Mammary epithelial cell (primary cell): ENCODE measurements at places on chromosomes 16 and 17. TPM values are rescaled to one million over a fixed set of nuclear protein-coding genes. Genes with fewer than 3 reads are reported as not detected.

EFNB3 gene
- 3.9 TPM for polyA plus RNA-seq

PLA2G10 gene
- polyA plus RNA-seq: 0.24 TPM

CUEDC1 gene
- polyA plus RNA-seq: 9.2 TPM

EPOP gene
- 2.4 TPM for polyA plus RNA-seq

RAMP2 gene
- 0.08 TPM for polyA plus RNA-seq

LRRC46 gene
- 0.28 TPM for polyA plus RNA-seq

KRT33B gene
- polyA plus RNA-seq: 0.06 TPM

KRTAP9-2 gene
- not detected for polyA plus RNA-seq

METRN gene
- 15.0 TPM for polyA plus RNA-seq

ZDHHC1 gene
- polyA plus RNA-seq: 2.4 TPM

SLC35G6 gene
- not detected for polyA plus RNA-seq

PIMREG gene
- polyA plus RNA-seq: 18.2 TPM

LGALS9B gene
- polyA plus RNA-seq: not detected

SECTM1 gene
- polyA plus RNA-seq: 3.0 TPM

TEKT1 gene
- not detected for polyA plus RNA-seq

C16orf96 gene
- polyA plus RNA-seq: not detected

TNP2 gene
- polyA plus RNA-seq: not detected

KCNH6 gene
- polyA plus RNA-seq: not detected

CCL4L2 gene
- not detected for polyA plus RNA-seq

SCARF1 gene
- polyA plus RNA-seq: 0.07 TPM

RAB11FIP4 gene
- 2.6 TPM for polyA plus RNA-seq

KRT33A gene
- polyA plus RNA-seq: not detected
